Esophagus squamous epithelium (tissue), 5 donors: ENCODE measurements at places on chromosomes 6 and 20. TPM values are rescaled to one million over a fixed set of nuclear protein-coding genes. Genes with fewer than 3 reads are reported as not detected.

DNA sequence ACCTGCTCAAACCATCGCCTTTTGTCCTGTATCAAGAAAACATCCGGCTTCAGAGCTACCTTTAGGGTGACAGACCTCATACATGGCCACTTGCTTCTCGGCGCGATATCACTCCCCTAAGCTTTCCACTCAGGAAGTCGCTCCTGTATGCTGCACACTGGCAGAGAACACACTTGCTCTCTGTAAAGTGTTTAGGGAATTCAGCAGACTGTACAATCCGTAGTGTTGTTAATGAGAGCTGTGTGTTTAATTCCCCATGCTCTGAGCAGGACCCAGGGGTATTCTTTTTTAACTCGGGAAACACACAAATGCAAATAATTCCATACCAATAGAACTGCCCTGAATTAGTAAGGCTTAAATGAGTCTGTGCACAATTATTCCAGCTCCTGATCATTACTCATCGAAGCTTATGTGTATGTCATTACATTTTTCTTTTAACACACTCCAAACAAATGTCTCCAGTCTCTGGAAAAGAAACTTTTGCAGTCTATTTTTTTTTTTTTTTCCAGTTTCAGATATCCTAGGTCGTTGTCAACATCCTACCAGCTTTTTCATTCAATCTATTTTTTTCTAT lies 338.7 kb upstream of the ARID1B start:
- DNase-seq = no peak

GRCh38 chr20:22824077-22824476 lies 211.0 kb upstream of the SSTR4 start:
- no peak for DNase-seq

DNA sequence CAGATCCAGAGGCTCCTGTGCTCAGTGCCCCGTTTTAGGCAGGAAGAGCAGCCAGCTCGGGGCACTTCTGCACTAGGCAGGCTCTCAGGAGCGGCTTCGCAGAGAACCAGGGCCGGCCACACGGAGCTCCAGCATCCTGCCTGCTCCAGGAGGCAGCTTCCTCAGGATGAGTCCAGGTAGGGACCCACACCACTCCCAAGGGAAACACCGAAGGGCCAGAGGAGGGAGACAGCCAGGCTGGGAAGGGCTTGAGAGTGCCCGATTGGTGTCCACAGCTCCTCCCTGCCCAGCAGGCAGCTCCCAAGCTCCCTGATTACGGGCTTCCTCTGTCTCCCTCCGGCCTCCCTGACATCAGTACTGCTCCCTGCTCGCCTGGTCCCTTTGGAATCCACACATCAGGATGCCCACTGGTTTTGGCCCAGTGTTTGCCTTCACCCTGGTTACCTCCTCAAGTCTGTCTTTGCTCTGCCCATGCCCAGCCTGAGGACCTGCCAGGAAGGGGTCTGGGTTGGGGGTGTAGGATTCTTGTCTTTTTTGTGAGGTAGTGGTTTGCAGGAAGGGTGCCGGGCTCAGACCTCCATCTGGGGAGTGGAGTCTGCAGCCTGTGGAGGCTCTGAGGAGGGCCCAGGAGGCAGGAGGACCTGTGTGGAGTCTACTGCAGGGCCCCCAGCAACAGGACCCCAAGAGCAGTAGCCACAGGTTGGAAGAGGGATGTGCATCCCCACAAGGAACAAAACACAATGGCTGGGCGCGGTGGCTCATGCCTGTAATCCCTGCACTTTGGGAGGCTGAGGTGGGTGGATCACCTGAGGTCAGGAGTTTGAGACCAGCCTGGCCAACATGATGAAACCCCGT lies 11.2 kb upstream of the PYGB start:
- no peak for DNase-seq

- no peak for DNase-seq
These were observed at the start of gene LAMA4 for GRCh38 chr6:112253841-112254816. LAMA4 (minus strand) TSS chr6:112254567; CDS start chr6:112254150, 417 bp downstream.

DNA sequence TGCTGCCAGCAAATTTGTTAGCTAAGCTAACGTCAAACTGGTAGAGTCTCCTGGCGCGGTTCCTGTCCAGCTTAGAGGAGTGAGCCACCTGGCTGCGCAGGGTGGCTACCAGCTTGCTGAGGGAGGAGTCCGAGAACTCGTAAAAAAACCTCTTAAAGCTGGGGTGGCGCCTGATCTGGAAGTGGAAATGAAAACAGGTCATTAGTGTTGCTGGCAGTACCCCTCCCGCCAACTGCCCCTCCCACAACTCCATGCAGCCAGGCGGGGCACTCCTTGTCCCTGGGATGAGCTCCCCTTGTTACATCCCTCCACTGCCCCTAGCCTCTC lies 17.3 kb downstream of the BNIP5 start:
- DNase-seq = no peak

- no peak for DNase-seq
These were observed 40.6 kb downstream of the TOX2 start for GRCh38 chr20:43955062-43955749.

NDUFAF5 gene
- total RNA-seq = 10.8 TPM
